Stimulated activated CD4-positive, alpha-beta T cell treated with anti-CD3 and anti-CD28 coated beads, TNF-alpha, amount 100 ng/mL, for 1 hour (primary cell): ENCODE measurements at places on chromosomes 3 and 15.

DNA sequence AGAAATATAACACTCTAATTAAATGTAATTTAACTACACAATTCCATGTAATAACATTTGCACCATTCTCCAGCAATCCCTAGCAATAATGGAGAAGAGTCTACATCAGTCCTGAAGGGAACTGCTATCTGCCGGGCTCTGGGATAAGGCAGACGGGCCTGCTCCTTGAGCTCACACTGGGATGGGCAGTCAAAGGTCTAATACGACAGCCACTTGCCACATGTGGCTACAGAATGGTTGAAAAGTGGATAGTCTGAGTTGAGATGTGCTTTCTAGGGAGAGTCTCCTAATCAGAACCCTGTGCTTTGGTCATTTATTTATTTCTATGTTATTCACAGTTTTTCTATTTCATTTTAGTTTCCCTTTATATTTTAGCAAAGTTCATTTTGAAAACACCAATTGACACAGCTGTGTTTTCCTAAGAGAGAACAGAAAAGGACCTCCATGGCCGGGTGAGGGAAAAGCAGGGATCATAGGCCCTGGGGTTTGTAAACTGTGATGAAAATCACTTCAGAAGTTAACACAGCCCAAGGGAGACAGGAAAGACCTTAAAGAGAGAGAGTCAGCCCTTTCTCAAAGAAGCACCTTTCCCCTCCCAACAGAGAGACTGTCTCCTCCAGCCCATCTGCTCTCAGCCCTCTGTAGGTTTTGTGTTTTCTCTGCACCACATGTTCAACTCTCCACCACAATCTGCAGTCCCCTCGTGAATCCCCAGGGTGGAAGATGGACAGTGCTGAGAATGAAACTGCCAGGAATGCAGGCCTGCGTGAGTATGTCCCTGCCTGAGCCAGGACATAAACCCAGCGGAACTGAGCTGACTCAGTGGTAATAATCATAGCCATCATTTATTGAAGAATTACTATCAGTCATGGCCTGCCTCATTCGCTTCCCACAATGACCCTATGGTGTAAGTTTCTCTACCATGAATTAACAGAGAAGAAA lies 11.6 kb downstream of the FSIP1 start:
- no peak for DNase-seq

DNA sequence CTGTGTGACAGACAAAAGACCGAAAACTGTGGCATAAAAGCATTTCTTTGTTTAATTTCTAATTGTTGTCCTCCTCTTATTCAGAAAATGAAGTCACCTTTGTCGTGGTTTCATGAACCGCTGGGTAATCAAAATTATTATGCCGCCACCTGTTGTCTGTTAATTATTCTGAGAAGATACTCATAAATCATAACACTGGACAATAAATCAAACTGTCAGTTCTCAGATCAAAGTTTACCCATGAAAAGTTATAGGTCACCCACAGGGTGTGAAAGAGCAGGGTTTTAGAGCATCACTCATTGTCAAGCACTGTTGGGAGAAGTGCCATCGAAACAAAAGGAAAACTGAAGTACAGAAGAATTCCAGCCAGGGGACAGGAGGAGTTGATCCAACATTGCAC lies 474.3 kb downstream of the NR2F2 start:
- DNase-seq, result no peak

DNA sequence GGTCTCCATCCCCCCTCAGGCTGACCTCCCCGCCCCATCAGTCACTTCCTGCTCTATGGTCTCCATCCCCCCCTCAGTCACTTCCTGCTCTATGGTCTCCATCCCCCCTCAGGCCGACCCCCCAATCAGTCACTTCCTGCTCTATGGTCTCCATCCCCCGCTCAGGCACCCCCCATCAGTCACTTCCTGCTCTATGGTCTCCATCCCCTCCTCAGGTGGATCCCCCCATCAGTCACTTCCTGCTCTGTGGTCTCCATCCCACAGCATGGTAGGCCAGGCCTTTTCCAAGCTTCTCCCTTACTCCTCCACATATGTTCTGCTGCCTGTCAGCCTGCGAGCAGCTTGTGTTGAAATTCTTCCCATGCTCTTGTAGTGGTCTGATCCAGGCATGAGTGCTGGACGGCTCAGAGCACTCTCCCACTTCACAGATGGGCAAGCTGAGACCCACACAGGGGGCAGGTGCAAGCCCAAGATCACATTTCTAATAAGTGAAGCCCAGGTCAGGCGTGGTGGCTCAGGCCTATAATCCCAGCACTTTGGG lies 36.8 kb downstream of the BDH1 start:
- DNase-seq, result no peak

DNA sequence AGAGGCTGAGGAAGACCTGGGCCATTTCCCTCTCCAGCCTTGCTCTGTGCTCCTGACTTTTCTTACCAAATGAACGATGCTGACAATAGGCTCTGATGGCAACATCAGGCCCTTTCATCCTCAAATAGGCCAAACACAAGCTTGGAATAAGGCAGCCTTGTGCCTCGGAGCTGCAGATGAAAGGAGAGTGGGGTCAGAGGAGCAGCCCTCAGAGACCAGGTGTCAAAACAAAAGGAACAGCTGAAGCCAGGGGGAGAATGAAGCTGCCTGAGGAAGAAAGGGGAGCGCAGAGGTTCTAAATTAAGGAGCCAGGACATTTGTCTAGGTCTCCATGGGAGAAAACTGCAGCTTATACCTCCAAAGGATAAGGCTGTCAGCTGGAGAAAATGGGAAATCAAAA lies 5.1 kb downstream of the BFSP2 start:
- DNase-seq, result no peak

GRCh38 chr15:80595396-80595795 lies 99.7 kb upstream of the ABHD17C start:
- no peak for DNase-seq

GRCh38 chr3:32601722-32602121 lies 31.1 kb upstream of the DYNC1LI1 start:
- DNase-seq, result no peak

DNA sequence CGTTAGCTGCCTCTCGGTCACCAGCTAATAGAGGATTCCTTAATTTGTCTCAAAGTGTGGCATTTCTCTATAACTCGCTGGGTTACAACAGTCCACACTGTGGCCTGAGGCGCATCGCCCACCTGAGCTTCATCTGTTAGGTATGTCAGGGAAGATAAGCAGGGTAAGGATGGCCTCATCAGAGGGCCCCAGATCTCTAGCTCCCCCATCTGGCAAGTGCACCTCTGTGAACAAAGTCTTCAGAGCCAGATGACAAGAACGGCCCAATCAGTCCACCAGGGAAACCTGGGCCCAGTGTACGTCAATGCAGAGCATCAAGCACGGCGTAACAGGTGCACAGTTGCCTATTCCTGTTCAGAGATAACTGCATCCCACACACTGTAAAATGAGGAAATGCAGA lies 23.2 kb downstream of the FRG2C start:
- no peak for DNase-seq

GRCh38 chr3:181006541-181006940 lies 17.0 kb upstream of the DNAJC19 start:
- no peak for DNase-seq

DNA sequence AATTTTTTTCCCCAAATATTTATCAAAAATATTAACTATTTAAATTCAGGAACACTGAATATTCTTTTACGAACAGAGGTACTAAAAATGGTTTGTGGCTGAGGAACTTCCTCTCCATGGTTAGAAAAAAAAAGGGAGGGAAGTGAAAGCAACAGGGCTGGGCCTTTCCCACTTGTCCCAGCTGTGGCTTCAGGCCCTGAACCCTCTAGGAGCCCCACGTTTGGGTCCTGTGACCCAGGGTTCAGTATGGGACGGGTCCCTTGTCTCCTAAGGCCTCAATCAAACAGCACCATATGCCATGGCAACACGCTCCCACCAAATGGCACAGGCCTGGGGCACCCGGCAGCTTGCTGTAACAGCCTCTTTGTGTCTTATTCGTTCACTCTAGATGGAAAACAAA lies 32.4 kb downstream of the POC1A start:
- no peak for DNase-seq

DNA sequence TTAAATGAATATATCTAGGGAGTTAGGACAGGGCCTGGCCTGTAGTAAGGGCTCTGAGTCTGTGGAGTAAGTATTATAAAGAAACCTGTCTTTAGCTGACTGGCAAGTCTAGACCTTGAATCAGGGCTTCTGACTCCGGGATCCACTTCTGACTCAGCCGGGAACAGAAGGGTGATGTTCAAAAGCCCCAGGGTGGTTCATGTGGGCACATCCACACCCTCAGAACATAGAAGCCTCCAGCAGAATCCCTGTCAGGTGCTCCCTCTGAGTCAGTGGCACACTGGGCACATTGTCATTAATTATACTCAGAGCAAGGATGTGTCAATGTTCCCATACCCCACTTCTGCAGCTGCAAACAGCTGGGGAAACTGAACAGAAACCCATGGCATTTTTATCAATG lies 26.7 kb upstream of the SNRK start:
- DNase-seq, result no peak

- no peak for DNase-seq
Observed at GRCh38 chr3:134086616-134087015, 56.9 kb upstream of the SLCO2A1 start.
